ENCODE measurements at places on chromosomes 1 and 21.

DNA sequence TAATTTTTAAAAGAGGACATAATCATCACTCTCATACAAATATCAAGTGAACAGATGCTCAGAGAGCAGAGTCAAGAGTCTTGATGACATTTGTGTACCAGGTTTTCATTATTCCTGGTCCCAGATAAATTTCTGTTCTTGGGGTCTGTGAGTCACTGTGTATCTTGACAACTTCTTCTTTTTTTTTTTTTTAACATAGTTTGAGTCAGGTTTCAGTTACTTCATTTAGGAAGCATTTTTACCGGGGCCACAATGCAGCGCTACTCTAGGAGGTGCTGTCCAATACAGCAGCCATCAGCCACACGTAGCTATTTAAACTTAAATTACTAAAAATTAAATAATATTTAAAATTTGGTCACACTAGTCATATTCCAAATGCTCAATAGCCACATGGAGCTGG, 188.1 kb upstream of the SAMSN1 start:
- DNase-seq: no peak

- DNase-seq: no peak
These were observed 4.9 kb downstream of the C1orf105 start for GRCh38 chr1:172425339-172425738.

GRCh38 chr1:1117469-1117831, 1.6 kb upstream of the C1orf159 start:
- no peak for DNase-seq

- DNase-seq: no peak
These were observed 40.3 kb downstream of the DIRAS3 start for GRCh38 chr1:68010090-68010489.

GRCh38 chr1:41743366-41743765, 175.4 kb downstream of the HIVEP3 start:
- DNase-seq: no peak

GRCh38 chr21:31416465-31416864, 72.4 kb upstream of the TIAM1 start:
- no peak for DNase-seq

GRCh38 chr1:4494558-4494957, 159.9 kb upstream of the AJAP1 start:
- DNase-seq: no peak

DNA sequence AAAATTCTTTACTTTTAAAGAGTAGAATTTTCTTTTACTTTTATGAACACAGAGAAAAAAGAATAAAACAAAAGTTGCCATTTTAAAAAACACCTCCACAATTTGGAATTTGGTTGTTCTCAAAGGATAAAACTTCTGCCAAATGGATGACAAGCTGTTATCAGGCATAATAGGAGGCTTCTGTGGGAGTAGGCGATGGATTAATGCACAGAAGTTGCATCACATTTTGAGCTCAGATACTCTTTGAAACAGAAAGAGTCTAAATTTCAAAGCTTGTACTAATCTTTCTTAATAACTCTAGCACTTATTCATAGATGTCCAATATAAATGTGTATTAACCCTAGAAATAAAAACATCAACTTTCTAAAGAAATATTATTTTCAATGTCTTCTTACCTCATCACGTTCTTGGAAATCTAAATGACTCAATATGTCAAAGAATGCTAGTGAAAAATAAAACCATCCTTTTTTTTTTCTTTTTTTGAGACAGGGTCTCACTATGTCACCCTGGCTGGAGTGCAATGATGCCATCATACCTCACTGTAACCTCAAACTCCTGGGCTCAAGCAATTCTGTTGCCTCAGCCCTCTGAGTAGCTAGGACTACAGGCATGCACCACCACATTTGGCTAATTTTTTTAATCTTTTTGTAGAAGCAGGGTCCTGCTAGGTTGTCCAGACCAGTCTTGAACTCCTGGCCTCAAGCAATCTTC, 112.8 kb upstream of the USP25 start:
- DNase-seq: no peak

GRCh38 chr1:93623436-93623835, 58.2 kb downstream of the BCAR3 start:
- no peak for DNase-seq

DNA sequence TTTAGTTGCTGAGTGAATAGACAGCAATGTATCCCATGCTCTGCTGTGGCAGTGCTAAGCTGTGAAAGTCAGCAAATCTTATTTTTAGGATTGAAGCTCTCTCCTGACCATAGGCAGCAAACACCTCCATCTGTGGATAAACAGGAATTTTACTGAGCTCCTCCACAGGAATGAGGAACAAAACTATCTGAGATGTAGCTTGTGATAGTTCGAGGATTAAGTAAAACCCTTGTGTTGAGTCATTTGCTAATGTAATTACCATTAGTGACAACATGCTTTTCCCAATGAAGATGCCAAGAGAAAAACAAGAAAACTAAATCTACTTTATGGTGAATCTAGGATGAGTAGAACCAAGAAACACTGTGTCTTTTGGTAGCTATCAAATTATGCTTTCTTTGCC, 122.7 kb downstream of the CLEC20A start:
- no peak for DNase-seq

DNA sequence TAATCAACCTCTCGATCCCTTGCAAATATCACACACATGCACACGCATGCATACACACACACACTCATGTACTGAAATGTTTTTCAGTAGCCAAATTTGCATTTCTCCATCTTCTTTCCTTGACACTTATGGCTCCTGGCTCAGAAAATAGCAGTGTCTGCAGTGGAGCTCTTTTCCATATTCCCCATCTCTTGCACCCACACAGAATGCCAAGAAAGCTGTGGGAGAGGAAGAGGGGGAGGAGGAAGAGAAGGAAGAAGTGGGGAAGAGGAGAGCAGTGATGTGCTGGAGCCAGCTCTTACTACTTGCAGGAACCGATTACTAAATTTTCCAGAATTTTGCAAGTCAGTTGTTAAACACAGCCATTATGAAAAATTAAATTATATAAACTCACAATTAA, 9.9 kb downstream of the OPTC start:
- no peak for DNase-seq

GRCh38 chr21:39714331-39714730, 30.7 kb upstream of the IGSF5 start:
- DNase-seq: no peak

GRCh38 chr1:85615586-85616363, 35.2 kb downstream of the CCN1 start:
- no peak for DNase-seq

DNA sequence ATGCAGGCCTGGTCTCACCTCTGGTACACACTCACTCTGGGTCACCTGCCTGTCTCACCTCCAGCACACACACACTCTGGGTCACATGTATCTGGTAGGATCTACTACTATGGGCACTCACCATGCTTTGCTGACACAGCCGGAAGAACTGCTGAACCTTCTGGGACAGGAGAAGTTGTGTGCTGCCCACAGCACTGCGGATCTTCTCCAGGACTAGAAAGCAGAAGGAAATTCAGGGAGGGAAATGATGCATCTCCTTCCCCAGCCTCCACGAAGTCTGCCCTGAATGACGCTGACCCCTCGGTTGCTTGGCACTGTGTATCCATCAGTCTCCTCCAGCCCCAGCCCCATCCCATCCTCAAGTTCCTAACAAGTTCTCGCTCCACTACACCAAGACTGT, 7.9 kb upstream of the SMIM12 start:
- no peak for DNase-seq

DNA sequence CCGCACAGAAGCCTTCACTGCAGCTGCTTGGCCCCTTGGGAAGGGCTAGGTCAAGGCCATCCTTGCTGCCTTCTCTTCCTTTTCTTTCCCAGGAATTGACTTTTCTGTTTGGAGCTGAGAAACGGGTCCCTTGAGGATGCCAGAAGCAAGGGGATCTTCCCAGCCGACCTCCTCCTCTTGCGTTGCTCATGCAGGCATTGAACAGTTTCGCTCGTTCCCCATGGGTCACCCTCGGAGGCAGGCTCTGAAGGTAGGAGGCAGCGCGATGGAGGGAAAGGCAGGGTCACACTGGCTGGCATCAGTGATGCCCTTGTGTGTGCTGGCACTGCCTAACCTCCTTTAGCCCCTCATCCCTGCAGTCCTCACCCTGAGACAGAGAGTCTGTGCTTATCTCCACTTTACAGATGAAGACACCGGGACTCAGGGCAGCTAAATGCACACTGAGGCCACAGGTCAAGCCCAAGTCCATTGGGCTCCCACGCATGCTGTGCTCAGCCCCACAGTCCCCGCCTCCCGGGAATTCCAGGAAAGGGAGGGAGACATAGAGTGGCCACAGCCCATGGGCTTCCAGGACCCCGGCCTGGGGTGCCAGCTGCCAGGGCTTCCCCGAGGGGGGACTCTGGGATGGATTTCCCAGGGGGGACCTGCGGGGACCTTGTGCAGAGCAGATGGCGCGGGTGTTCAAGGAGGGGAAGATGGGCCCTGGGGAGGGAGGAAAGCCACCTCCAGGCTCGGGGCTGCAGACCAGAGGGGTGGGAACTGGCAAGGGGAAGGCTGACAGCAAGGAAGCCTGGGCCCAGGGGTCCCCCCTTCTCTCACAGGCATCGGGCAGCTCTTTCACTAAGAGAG, 90.2 kb downstream of the SPSB1 start:
- no peak for DNase-seq

DNA sequence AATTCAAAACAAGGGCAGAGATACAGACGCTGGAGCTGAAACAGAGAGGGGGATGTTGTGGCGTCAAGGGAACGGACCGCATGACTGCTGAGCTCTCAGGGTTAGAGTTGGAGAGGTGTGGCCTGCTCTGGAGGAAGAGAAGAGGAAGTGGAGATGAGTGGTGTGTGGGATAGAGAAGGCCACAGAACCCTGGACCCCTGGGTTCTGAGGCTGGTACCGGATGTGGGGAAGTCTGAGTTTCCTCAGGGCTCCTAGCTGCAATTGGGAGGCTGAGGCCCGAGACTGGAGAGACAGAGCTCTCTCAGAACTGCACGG, 1.8 kb downstream of the BCAN start:
- peak; percentile 44 for DNase-seq

GRCh38 chr1:180415985-180416633, 86.3 kb downstream of the ACBD6 start:
- DNase-seq: no peak

DNA sequence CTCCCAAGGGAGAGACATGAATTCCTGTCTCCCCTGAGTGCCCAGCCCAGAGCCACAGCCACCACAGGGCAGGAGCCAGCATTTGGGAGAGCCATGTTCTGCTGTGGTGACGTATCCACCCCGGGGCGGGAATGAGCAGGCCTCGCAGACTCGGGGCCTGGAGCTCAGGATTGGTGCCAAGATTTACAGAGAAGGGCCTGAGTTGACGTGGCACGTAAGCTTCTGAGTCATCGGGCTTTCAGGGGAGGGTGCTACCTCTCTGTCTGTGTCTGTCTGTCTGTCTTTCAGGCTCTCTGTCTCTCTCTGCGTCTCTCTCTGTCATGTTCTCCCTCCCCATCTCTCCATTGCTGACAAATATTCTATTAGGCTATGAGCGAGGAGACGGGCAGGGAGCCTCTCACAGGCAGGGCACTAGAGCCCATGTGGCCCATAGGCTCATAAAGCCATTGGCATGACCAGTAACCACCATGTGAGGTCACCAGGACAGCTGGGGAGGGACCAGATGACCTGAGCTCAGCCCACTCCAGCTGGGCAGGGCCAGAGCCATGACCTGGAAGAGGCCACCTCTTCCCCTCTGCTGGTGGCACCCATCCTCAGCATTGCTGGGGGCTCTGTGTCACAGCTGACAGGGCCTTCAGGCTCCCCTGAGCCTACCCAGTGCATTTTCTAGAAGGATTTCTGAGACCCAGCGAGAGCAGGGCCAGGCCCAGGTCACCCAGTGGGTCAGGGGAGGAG, 300.0 kb upstream of the VAMP3 start:
- DNase-seq: no peak

DNA sequence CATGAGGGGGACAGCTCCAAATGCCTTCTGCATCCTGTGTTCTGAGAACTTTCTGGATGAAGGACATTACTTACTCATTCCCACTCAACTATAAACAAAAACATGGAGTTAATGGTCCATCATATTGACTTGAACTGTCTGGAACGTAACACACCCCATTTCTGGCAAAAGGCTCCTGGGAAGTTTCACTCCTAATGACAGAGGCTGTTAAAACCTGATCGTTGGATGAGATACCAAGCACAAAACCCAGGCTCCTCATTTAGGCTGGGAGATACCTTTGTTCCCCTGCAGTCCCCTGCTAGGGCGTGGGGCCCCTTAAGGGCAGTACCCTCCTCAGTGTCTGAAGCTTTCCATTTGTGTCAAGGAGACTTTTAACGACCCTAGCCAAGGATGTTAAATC, 78.9 kb downstream of the RHOU start:
- DNase-seq: no peak

DNA sequence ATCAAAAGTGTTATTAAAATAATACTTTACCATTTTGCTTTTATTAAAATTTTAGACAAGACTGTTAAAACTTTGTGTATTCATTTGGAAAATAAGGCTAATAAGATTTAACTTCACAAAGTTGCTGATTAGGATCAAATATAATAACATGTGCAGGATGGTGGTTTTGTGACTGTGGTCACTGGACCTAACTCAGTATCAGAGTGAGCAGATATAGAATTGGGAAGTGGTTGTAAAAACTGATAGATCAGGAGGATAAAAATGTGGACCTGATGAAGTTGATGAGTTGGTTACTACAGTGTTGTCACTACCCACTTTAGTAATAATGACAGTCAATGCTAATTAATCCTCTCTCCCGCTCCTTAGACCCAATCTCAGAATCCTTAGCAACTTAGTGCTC, 186.4 kb downstream of the AKT3 start:
- no peak for DNase-seq

DNA sequence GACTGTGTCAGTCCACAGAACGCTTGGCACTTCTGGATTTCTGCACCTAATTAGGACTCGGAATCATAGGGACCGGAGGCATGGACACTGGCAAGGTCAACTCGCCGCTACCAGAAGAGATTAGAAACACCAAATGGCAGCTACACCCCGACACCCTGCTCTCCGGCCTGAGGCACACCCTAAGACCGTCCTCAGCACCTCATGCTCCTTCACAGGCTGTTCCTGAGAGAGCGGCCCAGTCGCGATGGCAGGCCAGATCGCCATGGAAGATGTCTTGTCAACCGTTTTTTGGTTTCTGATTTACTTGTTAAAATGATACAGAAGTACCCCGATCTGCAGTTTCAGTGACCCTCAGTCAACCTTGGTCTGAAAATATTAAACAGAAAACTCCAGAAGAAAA, 46.8 kb downstream of the NPHP4 start:
- DNase-seq: no peak

DNA sequence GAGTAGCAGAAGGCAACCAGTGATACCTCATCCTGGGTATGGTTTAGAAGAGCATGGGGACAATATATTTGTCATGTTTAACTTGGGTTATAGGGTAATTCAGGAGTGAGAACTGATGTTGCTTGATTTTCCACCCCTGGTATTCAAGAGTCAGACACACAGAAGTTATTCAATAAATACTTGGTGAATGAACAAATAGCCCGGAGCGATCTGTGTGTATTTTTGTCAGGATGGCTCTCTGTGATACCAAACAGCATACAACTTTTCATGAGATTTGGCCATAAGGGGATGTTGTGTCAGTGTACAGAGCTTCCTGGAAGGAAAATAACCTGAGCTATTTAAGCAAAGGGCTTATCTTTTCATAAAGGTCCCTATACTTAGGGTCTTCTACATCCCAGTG, 270.2 kb upstream of the C1orf87 start:
- no peak for DNase-seq

GRCh38 chr1:243301059-243301458, 45.2 kb downstream of the SDCCAG8 start:
- no peak for DNase-seq

- DNase-seq: no peak
These were observed 4.4 kb downstream of the TSPEAR start for GRCh38 chr21:44706706-44707581.

GRCh38 chr1:232596666-232597303, 33.1 kb downstream of the SIPA1L2 start:
- DNase-seq: no peak

Measured in naive thymus-derived CD4-positive, alpha-beta T cell (primary cell).